Thymus (tissue), 14 donors: ENCODE measurements at places on chromosomes 2 and 18. TPM values are rescaled to one million over a fixed set of nuclear protein-coding genes. Genes with fewer than 3 reads are reported as not detected.
A peak's percentile ranks its signal among the peaks of the same experiment; 100 is the strongest.

GRCh38 chr2:98029718-98030222, 34.0 kb upstream of the TMEM131 start:
- H3K27ac ChIP-seq = no peak overlapping the region
- no peak for DNase-seq
- no peaks in the 10 kb centered on the region for H3K27me3 ChIP-seq
- H3K4me1 ChIP-seq = peaks cover 9% of the 10 kb centered on the region

DNA sequence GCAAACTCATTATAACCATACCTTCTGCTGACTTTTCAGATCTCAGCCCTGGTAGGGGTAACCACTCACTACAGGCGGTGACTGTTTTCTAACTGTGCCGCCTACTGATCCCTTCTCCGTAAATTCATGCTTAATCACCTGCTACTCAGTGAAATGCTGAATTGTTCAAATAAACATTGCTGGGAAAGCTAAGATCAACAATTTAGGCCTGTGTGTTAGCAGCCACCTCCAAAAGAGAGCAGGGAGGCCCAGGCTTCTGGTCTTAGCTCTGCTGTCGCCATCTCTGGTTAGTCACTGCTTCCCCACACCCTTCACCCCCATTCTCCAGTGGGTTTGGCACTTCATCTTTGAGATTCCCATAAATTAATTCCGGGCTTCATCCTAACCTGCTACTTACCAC, 21.8 kb upstream of the NT5C1B start:
- no peak for DNase-seq
- no peaks in the 10 kb centered on the region for H3K4me1 ChIP-seq
- H3K4me3 ChIP-seq = no peak overlapping the region
- H3K27ac ChIP-seq = no peak overlapping the region
- H3K36me3 ChIP-seq = no peaks in the 10 kb centered on the region

DNA sequence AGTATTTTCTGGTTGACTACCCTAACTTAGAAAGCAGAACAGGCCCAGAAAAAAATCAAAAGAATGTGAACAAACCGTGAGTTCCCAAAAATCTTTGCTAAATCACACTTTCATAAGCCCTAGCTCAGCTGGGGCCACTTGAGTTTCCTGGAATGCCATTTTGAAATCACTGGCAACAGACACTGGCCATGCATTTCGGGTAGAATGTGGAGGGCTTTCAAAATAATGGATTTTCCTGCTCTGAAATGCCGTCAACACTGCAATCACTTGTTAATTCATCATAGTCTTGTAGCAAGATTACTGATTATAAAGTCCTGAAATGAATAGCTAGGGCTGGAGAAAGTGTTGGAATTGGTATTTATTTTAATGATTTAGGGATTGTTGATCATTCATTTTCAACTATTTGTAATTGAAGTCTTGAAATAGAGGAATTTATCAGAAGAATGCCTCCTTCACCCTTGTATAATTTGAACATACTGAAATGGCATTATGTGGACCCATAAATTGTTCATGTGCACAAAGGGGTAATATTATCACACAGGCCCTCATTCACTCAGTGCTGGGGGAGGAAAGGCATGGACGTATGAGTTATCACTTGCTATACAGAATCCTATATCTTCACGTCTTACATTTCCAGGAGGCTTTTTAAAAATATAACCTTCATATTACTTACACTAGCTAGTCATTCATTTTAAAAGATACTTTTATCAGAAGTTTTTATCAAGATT, 134.8 kb downstream of the DTNA start:
- no peak overlapping the region for H3K4me3 ChIP-seq
- H3K4me1 ChIP-seq = no peaks in the 10 kb centered on the region
- no peaks in the 10 kb centered on the region for H3K27me3 ChIP-seq
- no peaks in the 10 kb centered on the region for H3K36me3 ChIP-seq
- DNase-seq = no peak

DNA sequence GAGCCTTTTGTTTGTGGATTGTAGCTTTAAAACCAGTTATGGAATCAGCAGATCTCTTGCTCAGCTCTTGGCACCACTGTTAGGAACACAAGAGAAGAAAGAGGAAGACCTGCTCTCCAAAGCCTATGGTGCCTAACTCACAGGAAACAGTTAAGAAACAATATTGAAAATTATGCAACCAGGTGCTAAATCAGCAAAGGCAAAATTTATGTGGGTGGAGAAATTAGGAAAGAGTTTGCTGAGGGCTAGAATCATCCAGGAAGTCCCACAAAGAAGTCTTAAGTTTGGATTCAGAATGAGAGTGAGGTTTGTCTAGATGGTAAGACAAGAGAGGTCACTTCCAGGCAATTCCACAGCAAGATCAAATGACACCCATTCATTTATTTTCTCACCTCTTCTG, 49.4 kb downstream of the AOX1 start:
- H3K27ac ChIP-seq = no peak overlapping the region
- H3K4me3 ChIP-seq = no peak overlapping the region
- H3K36me3 ChIP-seq = no peaks in the 10 kb centered on the region
- H3K27me3 ChIP-seq = no peaks in the 10 kb centered on the region
- no peak for DNase-seq

DNA sequence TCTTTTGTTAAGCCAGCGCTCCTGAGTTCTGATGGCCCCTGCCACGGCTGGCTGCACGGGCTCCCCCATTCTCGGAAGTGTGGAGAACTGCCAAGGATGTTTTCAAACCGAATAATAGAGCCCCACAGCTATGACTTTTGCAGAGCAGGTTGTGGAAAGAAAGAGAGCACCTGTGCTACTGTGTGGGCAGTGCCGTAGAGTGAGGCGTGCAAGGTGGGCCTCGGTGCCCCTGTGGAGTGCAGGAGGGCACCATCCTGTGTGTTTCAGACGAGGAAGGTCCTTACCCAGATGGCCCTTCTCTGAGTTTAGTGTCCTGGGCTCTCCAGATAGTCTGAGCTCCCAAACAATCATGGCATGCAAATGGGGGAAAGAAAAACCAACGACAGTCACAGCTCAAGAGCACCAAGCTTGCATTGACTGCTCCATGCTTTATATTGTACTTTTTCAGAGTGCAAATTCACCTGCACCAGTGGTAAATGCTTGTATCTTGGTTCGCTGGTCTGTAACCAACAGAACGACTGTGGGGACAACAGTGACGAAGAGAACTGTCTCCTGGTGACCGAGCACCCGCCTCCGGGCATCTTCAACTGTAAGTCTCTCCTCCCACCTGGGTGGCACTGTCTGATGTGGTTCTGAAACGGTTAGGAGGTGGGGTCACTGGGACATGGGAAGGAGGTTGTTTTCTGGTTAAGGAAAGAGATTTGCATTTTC, 219.4 kb downstream of the LDLRAD4 start:
- peak overlapping the region; percentile 98 for H3K27ac ChIP-seq
- H3K4me3 ChIP-seq = peak overlapping the region; percentile 26
- peaks cover 74% of the 10 kb centered on the region for H3K4me1 ChIP-seq
- DNase-seq = peak; percentile 81
- H3K27me3 ChIP-seq = no peaks in the 10 kb centered on the region

DNA sequence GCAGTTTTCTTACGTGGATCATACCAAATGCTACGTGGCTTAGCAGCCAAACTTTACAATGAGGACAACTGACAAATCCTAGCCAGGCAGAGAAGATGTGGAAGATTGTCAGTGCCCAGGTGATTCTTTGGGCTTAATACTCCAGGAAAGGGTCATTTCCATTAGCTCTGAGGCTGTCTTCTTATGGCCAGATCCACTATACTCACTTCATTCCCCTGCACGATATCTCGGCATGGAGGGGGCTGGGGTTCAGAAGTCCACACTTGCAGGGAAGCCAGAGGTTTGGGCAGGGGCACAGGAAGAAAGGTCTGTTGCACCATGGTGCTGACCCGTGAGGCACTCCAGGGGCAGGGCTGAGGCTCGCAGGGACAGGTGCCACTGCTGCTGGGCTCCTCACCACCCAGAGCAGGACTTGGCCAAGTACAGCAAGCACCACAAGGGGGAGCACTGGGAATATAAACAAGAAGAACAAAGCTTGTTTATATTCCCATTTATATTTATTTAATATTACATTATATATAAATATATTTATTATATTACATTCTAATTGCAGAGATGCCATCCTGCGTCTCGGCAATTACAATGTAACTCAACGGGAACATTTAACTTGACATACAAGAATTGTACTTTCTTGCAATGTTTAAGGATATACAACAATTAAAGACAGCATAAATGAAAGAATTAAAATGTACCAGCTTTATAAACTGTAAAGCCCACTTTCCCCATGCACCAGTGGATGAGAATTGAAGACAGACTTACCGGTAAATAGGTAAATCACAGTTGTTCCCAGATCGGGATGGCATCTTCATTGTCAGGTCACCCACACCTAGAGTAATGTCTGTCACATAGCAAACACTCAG, 27.2 kb downstream of the CLUL1 start:
- H3K36me3 ChIP-seq = no peaks in the 10 kb centered on the region
- peak; percentile 29 for DNase-seq
- H3K27me3 ChIP-seq = peaks cover 2% of the 10 kb centered on the region
- H3K4me3 ChIP-seq = no peak overlapping the region
- no peaks in the 10 kb centered on the region for H3K4me1 ChIP-seq

DNA sequence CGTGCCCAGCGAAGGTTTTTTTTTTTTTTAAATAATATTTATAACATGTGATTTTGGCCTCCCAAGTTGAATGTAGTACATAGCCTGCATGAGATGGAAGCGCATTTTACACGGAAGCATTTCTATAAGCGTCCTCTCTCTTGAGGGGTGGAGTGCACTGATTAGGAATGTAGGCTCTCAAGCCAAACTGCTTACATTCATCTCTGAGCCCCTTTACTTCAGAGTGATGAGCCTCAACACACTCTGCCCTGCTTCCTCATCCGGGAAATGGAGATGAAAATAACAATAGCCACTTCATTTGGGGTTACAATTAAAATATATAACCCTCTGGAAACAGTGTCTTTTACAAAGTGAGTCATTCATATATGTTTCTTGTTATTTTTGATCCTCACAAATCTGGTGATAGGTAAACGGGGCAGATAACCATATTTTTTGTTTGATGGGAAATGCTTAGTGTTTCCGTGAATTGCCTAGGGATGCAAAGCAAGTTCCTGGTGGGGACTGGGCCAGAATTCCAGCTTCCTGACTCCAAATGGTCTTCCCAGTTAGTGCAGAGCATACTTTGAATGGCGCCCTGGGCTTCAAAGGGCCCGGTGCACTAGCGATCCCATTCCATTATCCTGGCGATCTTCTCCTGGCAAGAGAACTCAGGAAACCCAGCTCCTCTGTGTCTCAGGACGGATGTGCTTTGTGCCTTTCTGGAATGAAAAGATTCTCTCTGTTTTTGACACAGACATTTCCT, 124.3 kb downstream of the PIEZO2 start:
- H3K4me3 ChIP-seq = no peak overlapping the region
- peaks cover 16% of the 10 kb centered on the region for H3K4me1 ChIP-seq
- DNase-seq = no peak
- H3K27me3 ChIP-seq = no peaks in the 10 kb centered on the region
- H3K36me3 ChIP-seq = no peaks in the 10 kb centered on the region

- DNase-seq = peak; percentile 15
- no peaks in the 10 kb centered on the region for H3K36me3 ChIP-seq
- no peak overlapping the region for H3K27ac ChIP-seq
These were observed 861 bp downstream of the LTBP1 start for GRCh38 chr2:32947484-32948143.

GRCh38 chr2:21376864-21377263, 253.1 kb downstream of the TDRD15 start:
- no peak overlapping the region for H3K4me3 ChIP-seq
- no peak overlapping the region for H3K27ac ChIP-seq
- no peaks in the 10 kb centered on the region for H3K27me3 ChIP-seq
- no peaks in the 10 kb centered on the region for H3K4me1 ChIP-seq
- DNase-seq = no peak

GRCh38 chr2:84946204-84947009, 24.6 kb upstream of the KCMF1 start:
- peak; percentile 34 for DNase-seq
- no peaks in the 10 kb centered on the region for H3K27me3 ChIP-seq
- H3K4me1 ChIP-seq = peaks cover 7% of the 10 kb centered on the region
- no peak overlapping the region for H3K4me3 ChIP-seq
- H3K36me3 ChIP-seq = no peaks in the 10 kb centered on the region
- peak overlapping the region; percentile 80 for H3K27ac ChIP-seq

DNA sequence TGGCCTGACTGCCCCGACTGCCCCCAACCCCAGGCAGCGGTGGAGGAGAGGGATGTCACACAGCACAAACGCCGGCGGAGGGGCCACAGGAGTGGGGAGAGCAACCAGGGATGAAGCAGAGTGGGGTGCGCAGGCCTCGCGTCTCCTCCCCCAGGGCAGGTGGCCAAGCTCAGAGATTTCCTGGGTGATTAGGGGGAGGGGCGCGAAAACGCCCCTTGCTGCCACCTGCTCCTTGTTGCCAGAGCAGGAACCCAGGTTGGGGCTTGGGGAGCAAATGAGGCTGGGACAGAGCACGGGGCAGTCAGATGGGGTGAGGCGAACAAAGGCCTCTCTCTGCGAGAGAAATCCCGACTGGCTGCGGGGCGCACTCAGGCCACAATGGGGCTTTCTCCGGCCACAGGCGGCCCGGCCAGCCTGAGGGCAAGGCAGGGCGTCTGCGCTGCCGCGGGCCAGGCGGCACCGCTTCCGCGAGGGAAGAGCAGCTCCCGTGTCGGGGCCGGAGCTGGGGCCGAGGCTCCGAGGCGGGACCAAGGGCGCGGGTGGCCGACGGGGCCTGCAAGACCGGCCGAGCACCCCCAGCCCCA, 11.5 kb downstream of the TEX44 start:
- DNase-seq = no peak
- H3K4me1 ChIP-seq = peaks cover 9% of the 10 kb centered on the region
- peak overlapping the region; percentile 37 for H3K27ac ChIP-seq
- H3K4me3 ChIP-seq = peak overlapping the region; percentile 60
- no peaks in the 10 kb centered on the region for H3K36me3 ChIP-seq
- peaks cover 11% of the 10 kb centered on the region for H3K27me3 ChIP-seq

DNA sequence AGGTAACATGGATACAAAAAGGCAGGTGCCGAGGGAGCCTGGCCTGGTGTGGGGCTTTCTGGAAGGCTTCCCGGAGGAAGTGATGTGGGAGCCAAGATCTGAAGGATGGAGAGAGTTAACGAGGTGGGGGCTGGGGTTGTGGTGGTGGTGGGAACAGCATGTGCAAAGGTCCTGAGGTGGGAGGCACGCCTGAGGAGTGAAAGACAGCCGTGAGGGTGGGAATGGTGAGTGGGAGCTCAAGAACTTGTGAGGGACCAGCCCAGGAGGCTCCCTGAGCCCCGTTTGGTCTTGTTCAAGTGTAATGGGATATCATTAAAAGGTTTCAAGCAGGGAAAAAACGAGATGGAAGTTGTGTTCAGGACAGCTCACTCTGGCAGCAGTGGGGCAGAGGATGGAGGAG, 35.2 kb downstream of the TRPM8 start:
- H3K4me3 ChIP-seq = no peak overlapping the region
- no peaks in the 10 kb centered on the region for H3K36me3 ChIP-seq
- DNase-seq = no peak
- no peak overlapping the region for H3K27ac ChIP-seq
- no peaks in the 10 kb centered on the region for H3K27me3 ChIP-seq

GRCh38 chr2:63881205-63881604, 39.5 kb downstream of the UGP2 start:
- H3K4me1 ChIP-seq = peaks cover 3% of the 10 kb centered on the region
- H3K27me3 ChIP-seq = no peaks in the 10 kb centered on the region
- H3K36me3 ChIP-seq = peaks cover 52% of the 10 kb centered on the region
- no peak overlapping the region for H3K4me3 ChIP-seq

RNF103 gene
- 9.7 TPM for total RNA-seq

ADRA2B gene
- total RNA-seq = 0.28 TPM
